ENCODE measurements at places on chromosomes 12 and 14. TPM values are rescaled to one million over a fixed set of nuclear protein-coding genes. Genes with fewer than 3 reads are reported as not detected.
A peak's percentile ranks its signal among the peaks of the same experiment; 100 is the strongest.

Gene KCNK10
- total RNA-seq, result 11.5 TPM

Gene SLCO1A2
- 5.6 TPM for total RNA-seq

Gene FGF6
- not detected for total RNA-seq

Gene PUS1
- total RNA-seq, result 50.9 TPM

Gene WNT5B
- 14.0 TPM for total RNA-seq

Gene TAPBPL
- 1.2 TPM for total RNA-seq

Gene PIWIL1
- total RNA-seq, result not detected

DNA sequence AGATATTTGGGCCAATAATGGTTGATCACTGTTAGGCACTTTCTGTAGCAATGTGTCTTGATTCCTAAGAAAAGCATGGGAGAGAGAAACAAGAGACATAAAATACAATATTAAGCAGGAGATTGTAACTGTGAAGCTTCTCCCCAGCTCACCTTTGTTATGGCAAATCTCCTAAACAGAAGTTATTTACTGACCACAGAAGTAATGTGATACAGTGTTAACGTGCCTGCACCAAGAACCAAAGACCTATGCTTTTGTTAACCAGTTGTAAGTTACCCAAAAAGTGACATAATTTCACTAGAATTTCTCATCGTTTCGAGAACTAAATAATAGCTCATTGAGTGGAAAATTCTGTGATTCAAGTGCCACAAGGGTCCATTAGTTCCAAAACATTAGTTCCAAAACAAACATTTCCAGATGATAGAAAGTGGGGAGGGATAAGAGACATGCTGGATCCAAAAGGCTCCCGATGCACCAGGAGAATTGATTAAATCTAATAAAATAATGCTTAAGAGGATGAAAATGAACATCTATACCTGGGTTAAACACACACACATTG is 14.3 kb downstream of the RERG start:
- no peak for DNase-seq

DNA sequence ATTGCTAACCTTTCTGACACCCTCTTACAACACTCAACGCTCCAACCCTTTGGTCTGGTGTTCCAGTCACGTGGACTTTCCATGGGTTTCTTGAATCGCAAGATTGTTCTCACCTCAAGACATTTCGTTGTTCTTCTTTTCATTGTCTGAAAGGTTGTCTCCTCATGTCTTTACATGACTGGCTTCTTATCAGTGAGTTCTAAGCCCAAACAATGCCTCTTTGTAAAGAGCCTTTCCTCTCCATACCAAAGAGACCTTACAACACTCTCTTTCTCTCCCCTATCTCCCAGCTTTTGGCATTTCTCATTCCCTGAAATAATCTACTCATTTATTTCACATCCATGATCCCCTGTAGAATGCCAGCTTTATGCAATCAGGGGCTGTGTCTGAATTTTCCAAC is 1144.8 kb downstream of the AACS start:
- DNase-seq, result no peak

- no peak for DNase-seq
Observed at GRCh38 chr14:56294128-56294527, 175.9 kb downstream of the PELI2 start.

DNA sequence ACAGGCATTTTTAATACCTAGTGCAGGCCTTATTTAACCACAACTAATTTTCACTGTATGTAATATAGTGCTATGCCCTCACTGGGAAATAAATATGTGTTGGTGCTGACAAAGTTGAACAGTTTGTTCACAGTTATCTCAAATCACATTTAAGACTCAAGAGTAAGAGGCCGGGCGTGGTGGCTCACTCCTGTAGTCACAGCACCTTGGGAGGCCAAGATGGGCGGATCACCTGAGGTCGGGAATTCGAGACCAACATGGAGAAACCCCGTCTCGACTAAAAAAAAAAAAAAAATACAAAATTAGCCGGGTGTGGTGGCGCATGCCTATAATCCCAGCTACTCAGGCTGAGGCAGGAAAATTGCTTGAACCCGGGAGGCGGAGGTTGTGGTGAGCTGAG is 22.9 kb upstream of the TEAD4 start:
- DNase-seq, result no peak

GRCh38 chr12:121248622-121249021 is 38.7 kb downstream of the P2RX4 start:
- no peak for DNase-seq

- DNase-seq, result no peak
Observed at GRCh38 chr12:8951744-8952143, 2.3 kb upstream of the M6PR start.

DNA sequence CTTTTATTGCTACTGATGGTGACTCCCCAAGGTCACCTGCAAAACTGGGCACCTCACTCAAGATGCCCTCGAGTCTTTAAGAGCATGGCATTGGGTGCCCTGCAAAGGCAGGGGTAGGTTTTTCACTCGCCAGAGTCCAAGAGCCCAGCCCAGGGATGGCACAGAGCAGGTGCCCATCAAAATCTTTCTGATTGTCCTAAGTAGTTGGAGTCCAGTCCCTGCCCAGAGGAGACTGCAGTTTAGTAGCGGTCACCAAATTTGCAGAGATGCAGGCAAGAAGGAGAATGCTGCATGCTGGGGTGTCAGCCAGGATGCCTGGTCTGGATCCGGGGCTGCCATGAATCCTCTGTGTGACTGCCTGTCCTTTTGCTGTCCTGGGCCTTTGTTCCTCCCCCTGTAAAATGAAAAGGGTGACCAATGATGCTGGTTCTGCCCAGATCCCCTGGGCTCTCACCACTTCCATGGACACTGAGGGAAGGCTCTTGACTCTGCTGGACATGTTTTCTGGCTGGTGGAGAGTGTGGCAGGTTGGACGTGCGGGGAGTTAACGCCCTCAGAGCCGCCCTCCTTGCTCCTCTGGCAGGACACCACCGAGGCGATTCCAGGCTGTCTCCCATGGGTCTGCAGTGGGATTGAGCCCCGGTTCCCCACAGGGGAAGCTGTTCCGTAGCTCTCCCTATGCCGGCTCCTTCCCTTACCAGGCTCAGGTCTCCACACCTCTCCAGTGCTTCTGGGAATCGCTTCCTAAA is 41.3 kb downstream of the DLK1 start:
- DNase-seq, result no peak

DNA sequence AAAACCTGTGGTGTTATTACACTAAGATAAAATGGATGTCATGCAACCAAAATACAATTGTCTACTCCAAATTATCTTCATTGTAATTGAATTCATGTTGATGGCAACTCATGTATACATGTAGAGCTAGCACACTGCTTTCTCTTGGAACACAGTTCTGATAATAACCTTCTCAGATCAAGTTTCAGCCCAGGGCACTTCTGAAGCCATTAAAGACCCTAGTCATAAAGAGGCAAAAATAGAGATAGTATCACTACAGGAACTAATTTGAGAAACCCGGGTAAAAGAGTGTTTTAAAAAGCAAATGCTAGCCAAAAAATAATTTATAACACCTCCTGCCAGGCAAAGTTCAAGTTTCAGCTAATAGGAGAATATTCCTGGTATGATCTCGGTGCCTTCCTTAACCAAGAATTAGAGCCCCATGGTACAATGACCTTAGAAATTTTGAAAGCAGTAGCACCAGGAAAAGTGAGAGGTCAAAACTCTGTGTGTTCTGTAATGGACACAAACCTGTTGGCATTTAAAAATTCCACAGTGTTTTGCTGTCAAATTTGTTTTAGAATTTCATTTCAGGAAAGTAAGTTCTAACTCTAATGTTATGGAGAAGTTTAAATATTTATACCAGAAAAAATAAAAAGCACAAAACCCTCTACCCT is 105.0 kb upstream of the FRMD6 start:
- no peak for DNase-seq

DNA sequence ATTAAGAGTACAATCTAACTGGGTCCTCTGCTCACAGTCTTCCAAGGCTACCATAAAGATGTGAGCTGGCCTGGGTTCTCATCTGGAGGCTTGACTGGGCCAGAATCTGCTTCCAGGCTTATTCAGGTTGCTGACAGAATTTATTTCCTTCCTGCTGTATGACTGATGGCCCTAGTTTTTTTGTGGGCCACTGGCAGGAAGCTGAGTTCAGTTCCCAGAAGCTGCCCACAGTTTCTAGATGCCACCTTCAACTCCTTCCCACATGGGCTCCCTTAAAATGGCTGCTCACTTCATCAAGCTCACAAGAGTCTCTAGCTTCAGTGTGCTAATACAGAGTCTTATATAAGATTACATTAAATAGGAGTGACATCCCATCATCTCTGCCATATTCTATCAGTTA is 121.7 kb upstream of the CAND1 start:
- DNase-seq, result no peak

DNA sequence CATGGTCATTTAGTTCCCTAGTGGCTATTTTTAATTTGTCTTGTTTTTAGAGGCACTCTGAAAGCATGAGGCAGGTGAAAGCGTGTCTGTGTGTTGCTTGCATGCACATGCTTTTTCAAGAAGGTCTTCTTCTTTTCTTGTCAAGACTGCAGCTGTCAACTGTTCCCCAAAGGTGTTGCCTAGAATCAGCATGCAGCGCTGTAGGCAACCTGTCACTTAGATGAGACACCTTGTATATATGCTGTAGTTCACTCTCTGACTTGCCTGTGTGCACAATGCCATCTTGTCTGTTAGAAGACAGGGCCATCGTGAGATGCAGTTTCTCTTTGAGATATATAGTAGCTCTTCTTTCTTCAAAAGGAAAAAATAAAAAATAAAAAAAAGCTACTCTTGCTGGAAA is 885.7 kb downstream of the DIO2 start:
- no peak for DNase-seq

DNA sequence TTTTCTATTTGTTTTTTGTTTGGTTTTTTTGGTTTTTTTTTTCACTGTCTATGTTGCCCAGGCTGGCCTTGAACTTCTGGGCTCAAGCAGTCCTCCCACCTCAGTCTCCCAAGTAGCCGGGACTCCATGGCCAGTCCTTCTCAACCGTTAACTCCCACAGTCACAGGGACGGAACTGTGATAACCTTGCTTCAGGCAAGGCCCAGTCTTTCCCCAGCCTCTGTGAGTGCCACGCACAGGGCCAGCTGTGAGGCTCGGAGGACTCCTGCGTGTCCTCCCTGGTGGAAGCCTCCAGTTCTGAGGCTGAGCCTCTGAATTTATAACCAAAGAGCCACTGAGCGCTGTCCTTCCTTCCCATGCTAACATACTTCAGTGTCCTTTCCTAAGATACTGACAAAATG is 23.7 kb downstream of the PSMC1 start:
- no peak for DNase-seq

DNA sequence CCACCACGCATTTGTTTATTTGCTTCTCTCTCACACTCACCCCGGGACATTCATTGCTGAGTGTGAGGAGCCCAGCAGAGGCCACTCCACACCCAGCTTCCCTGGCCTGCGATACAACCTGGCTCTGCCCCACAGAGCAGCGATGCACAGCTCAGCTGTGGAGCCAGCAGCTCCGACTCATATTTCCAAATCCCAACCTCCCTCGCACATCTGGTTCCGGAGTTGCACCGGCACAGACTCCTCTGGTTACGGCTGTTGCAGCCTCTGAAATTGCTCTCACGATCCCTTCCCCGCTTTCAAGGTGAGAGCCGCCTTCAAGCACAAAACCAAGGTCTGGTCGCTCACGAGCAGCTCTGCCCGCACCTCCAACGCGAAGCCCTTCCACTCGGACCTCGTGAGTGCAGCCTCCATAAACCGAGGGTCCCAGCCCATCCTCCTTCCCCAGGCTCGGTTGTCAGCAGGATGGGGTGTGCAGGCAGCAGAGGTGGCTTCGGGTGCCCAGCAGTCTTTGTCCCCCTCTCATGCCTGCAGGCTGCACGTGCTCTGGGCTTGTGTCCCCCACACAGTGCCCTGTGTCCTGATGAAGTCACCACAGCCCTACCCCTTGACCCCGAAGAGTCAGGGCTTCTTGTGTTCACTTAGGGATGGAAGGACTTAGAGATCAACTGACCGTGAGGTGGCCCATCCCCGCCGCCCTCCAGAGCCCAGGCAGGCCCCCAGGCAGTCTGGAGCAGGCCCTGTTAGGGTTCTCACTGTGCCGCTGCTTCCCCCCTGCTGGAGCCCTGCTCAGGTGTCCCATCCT is 184.3 kb downstream of the ADGRD1 start:
- DNase-seq, result no peak

GRCh38 chr14:56135001-56135400 is 16.8 kb downstream of the PELI2 start:
- DNase-seq, result no peak

GRCh38 chr14:105244334-105244733 is 4.0 kb upstream of the BTBD6 start:
- no peak for DNase-seq

- DNase-seq, result no peak
Observed at GRCh38 chr12:54016478-54016964, 7.7 kb downstream of the HOXC8 start.

- DNase-seq, result no peak
Observed at GRCh38 chr14:42028607-42029006, 421.9 kb downstream of the LRFN5 start.

- no peak for DNase-seq
Observed at GRCh38 chr14:78498062-78498595, 328.0 kb downstream of the NRXN3 start.

DNA sequence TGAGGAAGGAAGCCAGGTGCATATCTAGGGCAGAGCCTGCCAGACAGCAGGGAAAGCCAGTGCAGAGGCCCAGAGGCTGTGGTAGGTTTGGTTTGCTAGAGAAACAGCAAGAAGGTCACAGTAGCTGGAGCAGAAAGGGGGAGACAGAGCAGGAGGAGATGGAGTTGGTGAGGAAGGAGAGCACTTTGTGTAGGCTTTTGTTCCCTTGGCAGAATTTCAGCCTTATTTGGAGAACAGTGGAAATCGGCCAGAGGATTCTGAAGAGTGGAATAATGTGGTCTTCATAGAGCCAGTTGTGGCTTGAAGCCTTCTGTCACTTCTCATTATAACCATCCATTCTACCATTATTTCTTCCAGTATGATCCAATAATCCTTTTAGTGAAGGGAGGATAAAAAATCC is 212.9 kb upstream of the FAR2 start:
- DNase-seq, result no peak

- peak; percentile 58 for DNase-seq
Observed at GRCh38 chr12:55927588-55928502, at the start of gene PYM1. PYM1 (minus strand) TSS chr12:55927894; CDS start chr12:55927761, 133 bp downstream.

DNA sequence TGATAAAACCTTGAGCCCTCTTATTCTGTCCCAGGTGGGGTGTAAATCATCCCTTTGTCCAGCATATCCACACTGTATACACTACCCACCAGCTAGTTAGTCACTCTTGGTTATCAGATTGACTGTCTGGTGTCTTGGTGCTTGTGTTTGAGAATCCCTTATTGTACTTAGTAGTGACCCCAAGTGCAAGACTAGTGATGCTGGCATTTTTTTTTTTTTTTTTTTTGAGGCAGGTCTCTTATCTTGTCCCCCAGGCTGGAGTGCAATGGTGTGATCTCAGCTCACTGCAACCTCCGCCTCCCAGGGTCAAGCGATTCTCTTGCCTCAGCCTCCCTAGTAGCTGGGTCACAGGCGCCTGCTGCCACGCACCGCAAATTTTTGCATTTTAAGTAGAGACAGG is 5.8 kb downstream of the VRK1 start:
- DNase-seq, result no peak

- no peak for DNase-seq
Observed at GRCh38 chr14:96586056-96586455, 83.9 kb downstream of the PAPOLA start.

All from neural crest cell (in vitro differentiated cells).